ENCODE measurements at places on chromosomes 12 and 14.

- no peak for DNase-seq
Observed at GRCh38 chr12:92199819-92200576, 54.4 kb upstream of the BTG1 start.

DNA sequence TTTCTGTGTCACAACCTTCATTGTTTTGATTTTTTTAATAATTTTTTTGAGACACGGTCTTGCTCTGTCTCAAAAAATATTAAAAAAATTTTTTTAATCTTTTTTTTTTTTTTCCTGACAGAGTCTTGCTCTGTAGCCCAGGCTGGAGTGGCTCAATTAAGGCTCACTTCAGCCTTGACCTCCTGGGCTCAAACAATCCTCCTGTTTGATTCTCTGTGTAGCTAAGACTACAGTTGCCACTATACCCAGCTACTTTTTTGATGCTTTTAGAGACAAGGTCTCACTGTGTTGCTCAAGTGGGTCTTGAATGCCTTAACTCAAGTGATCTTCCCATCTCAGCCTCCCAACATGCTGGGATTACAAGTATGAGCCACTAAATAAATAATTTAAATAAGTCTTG is 9.2 kb upstream of the PRH2 start:
- no peak for DNase-seq

GRCh38 chr12:39043424-39043822 is 138.0 kb upstream of the CPNE8 start:
- no peak for DNase-seq

DNA sequence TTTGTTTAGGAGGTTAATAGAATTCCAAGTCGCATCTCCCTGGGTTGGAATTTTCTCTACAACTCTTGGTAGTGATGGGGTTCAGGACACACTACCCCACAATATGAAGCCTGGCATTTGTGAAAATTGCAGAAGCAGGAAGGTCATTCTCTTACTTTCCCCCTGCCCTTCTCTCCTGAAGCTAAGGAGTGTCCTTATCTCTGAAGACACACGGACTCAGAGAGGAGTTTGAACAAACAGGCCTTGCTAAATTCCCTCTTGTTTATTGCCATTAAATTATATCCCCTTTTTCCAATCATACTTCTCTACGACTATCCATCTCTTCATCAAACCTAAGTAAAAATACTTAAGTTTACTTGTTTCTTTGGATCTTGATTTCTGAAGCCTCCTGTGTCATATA is 443.0 kb downstream of the RAD51B start:
- DNase-seq, result no peak

GRCh38 chr14:92558319-92558718 is 44.7 kb downstream of the RIN3 start:
- DNase-seq, result no peak

Measured in psoas muscle (tissue), 8 donors.